ENCODE measurements at places on chromosomes 1 and 21. TPM values are rescaled to one million over a fixed set of nuclear protein-coding genes. Genes with fewer than 3 reads are reported as not detected.

SEC22B gene
- 10.7 TPM for total RNA-seq

HCN3 gene
- total RNA-seq, result 0.55 TPM

PTPN22 gene
- 0.39 TPM for total RNA-seq

TMED5 gene
- 47.6 TPM for total RNA-seq

OR2T29 gene
- total RNA-seq, result not detected

CTSS gene
- total RNA-seq, result 3.0 TPM

TTC34 gene
- under 0.01 TPM for total RNA-seq

CLSTN1 gene
- 119 TPM for total RNA-seq

STUM gene
- total RNA-seq, result not detected

VWA1 gene
- 7.6 TPM for total RNA-seq

Measured in hair follicular keratinocyte (primary cell).